Smooth muscle cell of the umbilical artery (primary cell): ENCODE measurements at places on chromosomes 13 and 19. TPM values are rescaled to one million over a fixed set of nuclear protein-coding genes. Genes with fewer than 3 reads are reported as not detected.

Gene VMAC
- total RNA-seq, result 3.5 and 5.0 TPM in 2 replicates

Gene RAB4B
- total RNA-seq, result 9.5 and 11.1 TPM in 2 replicates

Gene KCTD4
- total RNA-seq, result 0.59 and 0.74 TPM in 2 replicates

Gene ANGPTL4
- total RNA-seq, result 8.6 and 13.4 TPM in 2 replicates

Gene TMC4
- total RNA-seq, result under 0.01 and 0.60 TPM in 2 replicates

Gene KL
- total RNA-seq, result under 0.01 TPM in 1 of 2 replicates, not detected in the other

Gene DACH1
- total RNA-seq, result under 0.01 TPM in 1 of 2 replicates, not detected in the other

Gene MISP
- not detected in 2 replicates for total RNA-seq

Gene HPN
- total RNA-seq, result not detected in 2 replicates

Gene DAND5
- total RNA-seq, result not detected in 2 replicates

Gene ZNF541
- 0.05 and 0.89 TPM in 2 replicates for total RNA-seq

Gene CERS1
- 2.3 and 2.7 TPM in 2 replicates for total RNA-seq

Gene SLC1A6
- total RNA-seq, result not detected in 2 replicates

Gene FGF22
- total RNA-seq, result not detected in 2 replicates

Gene MAMSTR
- 0.55 and 0.59 TPM in 2 replicates for total RNA-seq

Gene MCEMP1
- total RNA-seq, result not detected in 2 replicates

Gene EBI3
- 0.28 and 0.30 TPM in 2 replicates for total RNA-seq

Gene ZNF723
- total RNA-seq, result not detected in 2 replicates

Gene ZNF555
- total RNA-seq, result 7.2 and 8.3 TPM in 2 replicates

Gene LILRB5
- total RNA-seq, result not detected in 2 replicates

Gene HAUS8
- total RNA-seq, result 1.8 and 2.8 TPM in 2 replicates

Gene TEX101
- not detected in 2 replicates for total RNA-seq

Gene TRPM4
- 13.4 and 23.1 TPM in 2 replicates for total RNA-seq

Gene COL4A1
- 1,935 and 2,219 TPM in 2 replicates for total RNA-seq

Gene ZNF726
- 1.2 and 2.1 TPM in 2 replicates for total RNA-seq

Gene NFIC
- total RNA-seq, result 38.3 and 102 TPM in 2 replicates

Gene ADGRE2
- under 0.01 and 0.32 TPM in 2 replicates for total RNA-seq

Gene PRODH2
- total RNA-seq, result not detected in 2 replicates

Gene SLC25A41
- not detected in 2 replicates for total RNA-seq
